ENCODE measurements at places on chromosomes 16 and 17.

DNA sequence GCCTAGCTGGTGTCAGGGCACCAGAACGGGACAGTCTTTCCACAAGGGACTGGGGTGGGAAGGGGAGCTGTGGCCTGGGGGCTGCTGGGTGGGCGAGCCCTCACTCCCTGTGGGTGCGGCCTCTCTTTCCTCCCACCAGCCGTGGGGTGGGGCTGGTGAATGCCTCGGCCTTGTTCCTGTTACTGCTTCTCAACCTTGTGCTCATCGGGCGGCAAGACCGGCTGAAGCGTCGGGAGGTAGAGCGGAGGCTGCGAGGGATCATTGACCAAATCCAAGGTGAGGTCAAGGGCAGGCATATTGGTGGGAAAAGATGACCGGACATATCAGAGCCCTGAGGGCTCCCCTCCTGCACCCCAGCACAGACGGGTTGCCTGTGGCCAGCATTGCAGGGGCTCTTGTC lies 29.2 kb downstream of the CASKIN2 start:
- no peak for DNase-seq

DNA sequence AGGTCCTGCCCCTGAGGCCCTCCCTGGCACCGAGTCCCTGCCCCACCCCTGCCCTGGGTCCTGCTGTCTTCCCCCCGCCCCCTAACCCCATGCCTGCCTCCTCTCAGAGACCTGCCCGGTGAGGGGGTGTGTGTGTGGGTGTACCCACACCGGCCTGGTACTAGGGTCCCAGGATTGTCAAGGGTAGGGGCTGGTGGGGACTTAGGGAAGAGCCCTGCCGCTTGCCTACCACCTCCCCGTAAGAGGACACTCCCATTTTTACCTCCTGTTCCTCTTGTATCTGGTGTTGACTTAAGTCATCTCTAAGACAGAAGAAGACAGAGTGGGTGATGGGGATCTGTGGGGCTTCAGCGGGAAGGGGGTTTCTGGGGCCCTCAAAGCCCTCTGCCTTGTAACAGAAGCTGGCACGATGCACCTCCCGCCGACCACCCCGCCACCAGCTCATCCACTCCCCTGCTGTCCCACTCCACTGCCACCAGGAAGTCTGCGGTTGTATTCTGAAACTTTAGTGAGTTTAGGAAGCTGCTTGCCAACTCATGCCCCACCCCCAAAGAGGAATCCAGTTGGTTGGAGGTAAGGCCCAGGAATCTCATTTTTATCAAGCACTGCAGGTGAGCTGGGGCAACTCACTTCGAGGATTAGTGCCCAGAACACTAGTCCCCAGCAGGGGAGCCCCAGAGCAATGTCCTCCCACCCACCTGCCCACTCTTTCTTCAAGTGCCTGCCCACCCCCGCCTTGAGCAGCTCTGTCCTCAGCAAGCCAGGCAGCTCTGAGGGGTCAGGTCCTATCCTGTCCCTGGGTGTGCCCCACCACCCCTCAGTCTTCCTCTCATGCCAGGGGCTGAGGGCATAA lies 5.6 kb downstream of the SPATA32 start:
- no peak for DNase-seq

DNA sequence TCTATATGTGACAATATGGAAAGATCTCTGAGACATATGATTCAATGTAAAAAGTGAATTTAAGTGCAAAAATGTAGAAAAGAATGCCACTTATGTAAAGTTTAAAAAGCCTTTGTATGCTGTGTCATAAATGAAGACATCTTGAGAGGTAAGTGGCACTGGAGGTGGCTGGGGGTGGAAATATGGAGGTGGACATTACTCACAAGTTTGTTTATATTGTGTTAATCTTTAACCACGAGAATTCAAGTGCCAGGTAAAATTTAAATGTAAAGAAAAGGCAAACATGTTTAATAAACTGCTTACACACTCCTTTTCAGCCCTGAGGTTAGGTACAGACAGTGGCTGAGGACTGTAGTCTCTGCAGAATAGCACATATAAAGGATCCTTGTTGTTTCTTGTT lies 235.1 kb downstream of the ABCC12 start:
- DNase-seq: no peak

GRCh38 chr17:75906143-75906884 lies 1.6 kb upstream of the MRPL38 start:
- no peak for DNase-seq

DNA sequence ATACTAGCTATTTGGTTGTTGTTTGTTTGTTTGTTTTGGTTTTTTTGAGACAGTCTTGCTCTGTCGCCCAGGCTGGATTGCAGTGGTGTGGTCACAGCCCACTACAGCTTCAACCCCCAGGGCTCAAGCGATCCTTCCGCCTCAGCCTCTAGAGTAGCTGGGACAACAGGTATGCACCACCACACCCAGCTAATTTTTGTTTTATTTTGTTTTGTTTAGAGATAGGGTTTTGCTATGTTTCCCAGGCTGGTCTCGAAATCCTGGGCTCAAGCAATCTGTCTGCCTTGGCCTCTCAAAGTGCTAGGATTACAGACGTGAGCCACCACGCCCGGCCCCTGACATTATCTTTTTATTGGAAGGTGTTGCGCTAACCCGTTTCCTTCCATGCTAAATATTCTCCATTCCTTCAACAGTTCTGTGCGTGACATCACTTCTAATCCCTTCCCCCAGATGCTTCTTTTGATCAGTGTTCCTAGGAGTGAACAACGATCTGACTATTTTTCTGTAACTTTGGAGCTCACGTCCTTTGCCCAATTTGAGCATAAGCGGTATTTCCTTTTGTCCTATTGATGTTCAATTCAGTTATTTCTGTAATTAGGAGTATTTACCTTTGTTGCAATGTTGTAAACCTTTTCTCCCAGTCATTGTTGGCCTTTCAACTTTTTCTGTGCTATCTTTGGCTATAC lies 30.2 kb upstream of the EMP2 start:
- DNase-seq: no peak

DNA sequence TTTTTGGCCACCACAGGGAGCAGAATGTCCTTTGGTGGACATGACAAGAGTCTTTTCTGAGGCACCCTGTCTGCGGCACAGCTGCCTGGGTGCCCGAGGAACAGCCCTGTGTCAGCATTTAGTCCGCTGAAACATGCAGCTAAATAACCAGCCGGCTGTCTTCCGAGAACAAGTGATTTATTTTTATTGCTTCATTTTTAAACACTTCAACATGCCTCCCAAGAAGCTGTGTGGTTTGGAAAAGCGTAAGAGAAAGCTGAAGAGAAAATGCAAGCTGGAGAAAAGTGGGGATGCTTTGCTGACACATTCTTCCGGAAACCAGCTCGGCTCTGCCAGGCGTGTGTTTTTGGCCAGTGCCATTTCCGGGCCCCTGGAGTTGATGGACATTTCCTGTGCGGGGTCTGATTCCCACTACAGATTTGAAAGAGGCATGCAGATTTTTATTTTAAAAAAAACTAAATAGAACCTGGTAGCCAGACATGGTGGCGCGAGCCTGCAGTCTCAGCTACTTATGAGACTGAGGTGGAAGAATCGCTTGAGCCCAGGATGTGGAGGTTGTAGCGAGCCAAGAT lies 94.7 kb downstream of the SEC14L1 start:
- no peak for DNase-seq

- DNase-seq: no peak
These were observed 5.8 kb downstream of the HSD11B2 start for GRCh38 chr16:67436640-67437193.

- no peak for DNase-seq
These were observed 14.9 kb downstream of the CEP131 start for GRCh38 chr17:81207610-81208581.

DNA sequence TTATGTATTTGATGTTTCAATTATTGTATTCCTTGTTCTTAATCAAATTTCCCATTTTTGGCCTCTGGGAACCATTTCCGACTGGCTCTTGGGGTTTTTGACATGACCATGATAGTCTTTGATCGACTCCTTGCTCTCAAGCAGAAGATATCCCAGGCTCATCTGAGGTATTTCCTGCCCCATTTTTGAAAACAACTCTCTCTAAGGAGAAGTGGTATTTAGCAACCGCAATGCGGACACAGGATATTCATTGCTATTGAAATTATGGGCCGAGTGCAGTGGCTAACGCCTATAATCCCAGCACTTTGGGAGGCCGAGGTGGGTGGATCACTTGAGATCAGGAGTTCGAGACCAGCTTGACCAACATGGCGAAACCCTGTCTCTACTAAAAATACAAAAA lies 5.5 kb downstream of the TANGO6 start:
- no peak for DNase-seq

DNA sequence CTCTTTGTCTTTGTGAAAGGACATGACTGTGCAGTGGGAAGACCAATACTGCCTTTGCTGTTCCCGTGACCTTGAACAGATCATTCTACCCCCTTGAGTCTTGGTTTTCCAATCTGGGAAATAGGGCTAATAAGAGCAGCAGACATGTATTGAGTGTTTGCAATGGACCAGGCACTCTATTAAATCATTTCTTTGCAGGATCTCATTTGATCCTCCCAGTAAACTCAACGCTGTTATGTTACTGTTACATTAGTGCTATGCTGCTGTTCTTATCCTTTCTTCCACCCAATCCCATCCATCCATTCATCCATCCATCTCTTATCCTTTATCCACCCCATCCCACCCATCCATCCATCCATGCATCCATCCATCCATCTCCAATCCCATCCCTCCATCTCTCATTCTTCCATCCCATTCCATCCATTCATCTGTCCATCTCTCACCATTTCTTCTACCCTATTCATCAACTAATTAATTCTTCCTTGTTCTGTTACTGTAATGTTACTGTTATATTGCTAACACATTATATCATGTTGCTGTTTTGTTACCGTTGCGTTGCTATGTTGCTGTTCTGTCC lies 65.1 kb downstream of the ABCC6 start:
- no peak for DNase-seq

DNA sequence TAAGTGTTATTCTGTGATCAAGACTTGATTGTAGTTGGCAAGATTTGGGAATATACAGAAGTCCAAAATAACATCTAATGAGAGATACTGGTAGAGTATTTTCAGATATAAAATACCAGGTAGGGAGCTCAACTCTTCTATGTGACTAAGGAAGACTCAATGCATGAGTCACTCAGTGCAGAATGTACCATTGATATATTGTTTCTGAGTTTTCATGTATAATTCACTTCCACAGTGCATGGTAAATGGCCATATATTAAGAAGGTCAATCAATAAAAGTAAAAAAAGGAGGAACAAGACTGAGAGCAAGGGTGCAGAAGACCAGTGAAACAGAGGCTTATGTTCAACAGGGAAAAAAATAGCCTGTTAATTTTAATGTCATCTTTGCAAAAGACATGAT lies 1387.9 kb downstream of the CDH8 start:
- DNase-seq: no peak

Measured in stimulated activated CD4-positive, alpha-beta T cell treated with anti-CD3 and anti-CD28 coated beads, Interleukin-1b, Interleukin-23, amount 100 ng/mL, for 1 hour (primary cell).